CD8-positive, alpha-beta T cell (primary cell): ENCODE measurements at places on chromosomes 7 and 10.

GRCh38 chr10:516764-517163 lies 172.7 kb downstream of the DIP2C start:
- no peak for DNase-seq

- DNase-seq, result peak; percentile 37
These were observed 453 bp downstream of the SFMBT2 start for GRCh38 chr10:7410301-7410861.

DNA sequence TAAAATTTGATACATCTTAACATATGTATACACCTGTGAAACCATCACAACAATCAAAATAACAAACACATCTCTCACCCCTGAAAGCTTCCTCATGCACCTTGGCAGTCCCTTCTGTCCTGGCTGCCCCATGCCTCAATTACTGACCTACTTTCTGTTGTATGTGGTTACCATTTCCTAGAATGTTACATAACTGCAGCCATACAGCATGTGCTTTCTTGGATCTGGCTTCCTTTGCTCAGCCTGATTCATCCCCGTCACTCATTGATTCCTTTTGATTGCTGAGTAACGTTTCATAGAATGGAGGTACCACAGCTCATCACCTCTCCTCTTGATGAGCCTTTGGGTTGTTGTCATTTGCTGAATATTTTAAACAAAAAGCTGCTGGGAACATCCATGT lies 165.3 kb downstream of the CELF2 start:
- DNase-seq, result no peak

DNA sequence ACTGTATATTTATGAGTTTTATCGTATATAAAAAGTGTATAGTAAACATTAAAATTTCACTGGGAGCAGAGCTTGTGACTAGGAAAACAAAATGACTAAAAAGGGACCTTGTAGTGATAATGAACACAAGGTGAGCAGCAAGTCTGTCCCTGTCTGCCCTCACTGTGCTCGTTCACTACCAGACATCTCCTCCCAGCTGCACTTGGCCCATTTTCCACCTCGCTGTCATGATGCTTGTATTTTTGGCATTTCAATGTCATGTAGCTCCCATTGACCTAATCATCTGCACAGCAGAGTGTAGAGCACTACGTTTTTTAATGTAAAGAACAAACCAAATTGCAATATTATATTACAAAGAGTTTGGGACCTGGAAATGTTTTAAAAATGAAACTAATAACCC lies 207.2 kb downstream of the ZEB1 start:
- DNase-seq, result no peak

DNA sequence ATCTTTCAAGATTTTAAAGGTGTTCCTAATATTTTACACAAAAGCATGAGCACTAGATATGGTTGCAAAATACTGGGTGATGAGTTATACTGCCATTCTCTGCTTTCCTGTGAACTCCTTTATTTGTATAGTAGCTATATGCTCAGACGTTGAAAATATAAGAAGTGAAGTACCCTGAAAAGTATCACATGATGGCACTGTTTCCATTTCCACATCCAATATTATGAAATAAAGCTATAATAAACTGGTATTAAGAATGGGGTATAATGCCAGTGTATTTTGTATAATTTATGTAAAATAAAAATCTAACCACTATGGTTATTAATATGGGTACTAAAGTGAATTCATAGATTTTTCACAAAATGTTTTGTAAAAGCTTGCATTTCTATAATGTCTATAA lies 79.6 kb upstream of the FOXP2 start:
- DNase-seq, result no peak

DNA sequence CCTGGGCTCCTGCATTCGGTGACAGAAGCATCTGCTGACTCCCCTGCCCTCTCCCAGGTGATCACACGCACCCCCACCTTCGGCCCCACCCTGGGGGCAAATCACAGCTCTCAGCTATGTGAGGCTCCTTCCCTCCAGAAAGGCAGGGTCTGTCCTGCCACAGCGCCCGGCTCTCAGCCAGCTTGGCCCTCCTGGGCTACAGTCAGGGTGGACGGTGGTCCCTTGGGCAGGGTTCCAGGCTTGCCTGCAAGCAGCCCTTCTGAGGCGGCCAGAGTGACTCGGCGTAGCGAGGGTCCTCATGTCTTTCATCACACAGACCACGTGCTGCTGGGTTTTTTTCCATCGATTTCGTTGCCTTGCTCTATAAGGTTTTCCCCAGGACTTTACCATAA lies 53.6 kb upstream of the EBF3 start:
- no peak for DNase-seq

DNA sequence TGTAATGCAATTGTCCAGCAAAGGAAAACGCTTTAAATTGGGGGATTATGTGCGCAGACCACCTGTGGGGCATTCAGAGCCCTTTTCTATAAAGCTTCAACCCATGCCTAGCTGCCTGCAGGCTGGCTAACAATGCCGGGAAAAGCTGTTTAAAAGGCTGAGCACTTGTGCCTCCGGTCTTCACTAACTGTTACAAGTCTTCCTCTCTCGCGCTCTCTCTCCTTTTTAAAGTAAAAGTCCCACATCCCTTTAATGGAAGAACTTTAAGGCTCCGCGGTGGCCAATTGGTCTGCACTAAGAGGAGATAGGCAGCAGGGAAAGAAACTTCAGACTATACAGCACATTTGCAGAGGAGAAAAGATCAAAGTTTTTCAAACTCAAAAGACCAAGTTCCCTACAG lies 4.6 kb downstream of the FZD8 start:
- DNase-seq, result no peak

DNA sequence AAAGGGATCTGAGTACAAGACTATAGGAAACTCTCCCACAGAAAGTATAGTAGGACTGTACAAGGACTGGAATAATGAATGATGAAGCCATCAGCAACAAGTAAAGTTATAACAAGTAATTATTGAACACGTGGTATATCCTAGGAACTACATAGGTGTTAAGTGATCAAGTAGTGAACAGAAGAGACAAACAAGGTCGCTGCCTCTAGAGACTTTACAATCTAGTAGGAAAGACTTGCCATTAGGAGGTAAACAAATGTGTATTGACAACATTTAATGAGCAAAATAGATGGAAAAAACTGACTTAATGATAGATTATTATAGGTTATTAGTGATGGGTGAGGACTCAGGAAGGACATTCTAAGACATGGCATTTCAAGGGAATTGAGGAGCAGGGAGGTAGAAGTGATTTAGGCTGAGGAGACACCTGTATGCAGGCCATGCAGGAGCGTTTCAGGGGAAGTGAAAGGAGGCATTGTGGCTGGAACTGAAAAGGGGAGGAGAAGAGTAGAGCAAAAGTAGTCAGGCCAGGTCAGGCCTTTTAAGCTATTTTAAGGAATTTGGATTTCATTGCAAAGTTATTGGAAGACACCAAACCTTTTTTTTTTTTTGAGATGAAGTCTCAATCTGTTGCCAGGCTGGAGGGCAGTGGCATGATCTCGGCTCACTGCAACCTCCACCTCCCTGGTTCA lies 8.5 kb upstream of the GLCCI1 start:
- no peak for DNase-seq

- DNase-seq, result no peak
These were observed 48.7 kb downstream of the SP8 start for GRCh38 chr7:20737840-20738448.

GRCh38 chr7:45623740-45624391 lies 49.7 kb downstream of the ADCY1 start:
- no peak for DNase-seq

DNA sequence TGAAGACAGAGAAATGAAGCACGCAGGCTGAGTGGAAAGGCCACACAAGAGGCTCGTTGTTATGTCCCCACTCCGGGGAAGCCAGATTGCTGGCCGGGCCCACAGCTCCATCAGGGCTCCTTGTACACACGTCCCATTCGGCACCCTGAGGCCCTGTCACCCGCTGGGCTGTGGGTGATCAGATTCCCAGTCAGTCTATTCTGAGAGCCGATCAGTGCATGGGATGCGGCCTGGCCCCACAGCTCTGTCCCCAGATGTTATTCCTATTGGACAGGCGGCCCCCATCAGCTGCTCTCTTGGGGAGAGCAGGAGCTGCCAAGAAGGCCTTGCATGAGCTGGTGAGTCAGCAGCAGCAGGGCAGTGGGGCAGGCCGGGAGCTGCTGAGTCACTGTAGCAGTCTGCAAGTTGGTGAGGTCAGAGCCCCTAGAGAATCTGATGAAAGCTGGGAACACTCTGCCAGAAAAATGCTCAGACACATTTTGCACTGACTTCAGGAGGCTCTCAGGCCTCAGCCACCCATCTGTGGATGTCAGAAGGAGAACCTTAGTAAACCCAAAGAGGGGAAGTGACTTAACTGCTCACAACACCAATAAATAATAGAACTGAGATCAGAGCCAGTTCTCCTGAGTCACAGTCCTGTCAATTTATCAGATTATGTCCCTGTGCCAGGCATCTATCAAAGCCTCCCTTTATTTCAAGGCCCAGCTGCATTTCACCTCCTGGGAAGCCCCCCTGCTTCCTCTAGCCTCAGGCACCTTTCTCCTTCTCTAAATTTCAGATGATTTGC lies 9.4 kb upstream of the PSAP start:
- DNase-seq, result no peak

- no peak for DNase-seq
These were observed 183.4 kb upstream of the ADCY1 start for GRCh38 chr7:45390731-45391130.

DNA sequence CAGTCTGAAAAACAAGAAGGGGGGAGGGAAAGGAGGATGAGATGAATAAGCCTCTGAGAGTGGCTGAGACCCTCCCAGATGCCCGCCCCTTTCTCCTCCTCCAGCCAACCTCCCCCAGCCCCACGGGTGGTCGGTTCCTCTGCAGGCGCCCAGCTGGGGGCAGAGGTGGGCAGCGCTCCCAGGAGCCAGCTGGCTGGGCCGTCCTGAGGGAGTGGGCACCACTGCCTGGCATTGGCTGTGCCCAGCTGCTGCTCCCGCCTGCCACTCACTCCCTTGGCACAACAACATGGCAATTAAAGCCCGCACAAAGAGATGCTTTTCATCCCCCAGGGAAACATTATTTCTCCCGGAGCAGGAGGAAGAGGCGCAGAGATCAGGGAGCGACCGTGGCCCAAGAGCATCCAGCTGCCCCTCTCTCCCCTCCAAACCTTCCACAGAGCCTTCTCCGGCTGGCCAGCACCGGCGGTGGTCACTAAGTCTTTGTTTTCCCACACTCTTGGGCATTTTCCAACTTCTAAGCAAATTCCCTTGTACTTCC lies 107.2 kb downstream of the SPDYE5 start:
- no peak for DNase-seq

DNA sequence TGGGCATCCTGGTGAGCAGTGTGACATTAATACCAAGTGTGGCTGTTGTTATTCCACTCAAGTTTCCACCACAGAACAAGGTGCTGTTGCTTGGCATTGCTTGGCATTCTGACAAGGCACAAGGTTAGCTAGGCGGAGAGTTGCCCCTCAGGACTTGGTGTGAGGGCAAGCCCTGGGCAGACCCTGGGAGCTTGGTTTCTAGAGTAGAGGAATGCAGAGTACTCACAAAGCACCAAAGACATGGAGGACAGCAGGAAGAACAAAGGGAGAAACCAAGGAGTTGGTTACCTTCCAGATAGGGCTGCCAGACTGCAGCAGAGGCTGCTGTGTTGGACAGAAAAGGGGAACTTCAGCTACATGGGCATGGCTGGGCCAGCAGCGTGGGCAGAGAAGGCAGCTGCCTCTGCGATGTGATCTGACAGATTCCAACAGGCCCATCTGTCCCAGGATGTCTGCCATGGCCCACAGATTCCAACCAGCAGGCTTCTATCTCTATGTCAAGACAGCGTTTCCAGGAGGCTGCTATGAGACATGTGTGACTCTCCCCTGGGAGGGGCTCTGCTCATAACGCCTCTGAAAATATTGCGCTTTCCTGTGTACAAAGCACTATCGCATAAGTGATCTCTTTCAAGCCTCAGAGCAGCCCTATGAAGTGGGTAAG lies 1.8 kb downstream of the GOLGA7B start:
- DNase-seq, result no peak

- no peak for DNase-seq
These were observed 156.8 kb downstream of the NRCAM start for GRCh38 chr7:108299251-108299973.

DNA sequence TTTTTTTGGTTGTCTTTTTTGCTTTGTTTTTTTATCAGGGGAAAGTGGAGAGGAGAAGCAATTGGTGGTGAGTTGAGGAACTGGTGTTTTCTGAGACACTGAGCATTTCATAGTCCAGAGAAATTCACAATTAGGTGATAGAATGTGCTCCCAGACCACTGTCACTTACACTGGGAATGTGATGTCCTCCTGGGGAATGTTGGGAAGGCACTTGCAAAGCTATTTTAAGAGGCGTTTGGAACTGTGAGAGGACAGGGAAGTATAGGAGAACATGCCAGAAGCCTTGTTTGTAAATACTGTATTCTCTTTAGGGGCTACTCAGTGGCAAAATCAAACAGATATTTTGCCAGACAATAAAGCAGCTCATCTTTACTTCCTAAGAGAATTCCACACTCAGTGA lies 16.0 kb downstream of the CHRM2 start:
- no peak for DNase-seq

DNA sequence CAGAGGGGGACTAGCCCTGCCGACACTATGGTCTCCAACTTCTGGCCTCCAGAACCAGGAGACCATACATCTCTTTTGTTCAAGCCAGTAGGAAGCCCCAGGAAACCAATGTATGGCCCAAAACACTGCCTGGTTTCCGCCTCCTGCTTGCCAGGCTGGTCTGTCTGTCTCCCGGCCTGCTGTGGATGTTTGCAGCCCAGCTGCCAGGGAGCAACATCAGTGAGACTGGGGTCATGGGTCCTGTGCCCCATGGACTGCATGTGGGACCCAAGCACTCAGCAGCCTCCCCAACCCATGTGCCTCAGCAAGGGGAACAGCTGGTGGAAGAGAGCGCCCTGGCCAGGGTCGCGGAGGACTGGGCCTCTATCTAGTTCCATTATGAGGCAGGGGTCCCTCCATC lies 33.4 kb upstream of the NUB1 start:
- DNase-seq, result no peak

- DNase-seq, result no peak
These were observed 119.8 kb downstream of the SPAG6 start for GRCh38 chr10:22464966-22465629.

- DNase-seq, result no peak
These were observed 36.0 kb downstream of the PHF14 start for GRCh38 chr7:11009631-11010030.

DNA sequence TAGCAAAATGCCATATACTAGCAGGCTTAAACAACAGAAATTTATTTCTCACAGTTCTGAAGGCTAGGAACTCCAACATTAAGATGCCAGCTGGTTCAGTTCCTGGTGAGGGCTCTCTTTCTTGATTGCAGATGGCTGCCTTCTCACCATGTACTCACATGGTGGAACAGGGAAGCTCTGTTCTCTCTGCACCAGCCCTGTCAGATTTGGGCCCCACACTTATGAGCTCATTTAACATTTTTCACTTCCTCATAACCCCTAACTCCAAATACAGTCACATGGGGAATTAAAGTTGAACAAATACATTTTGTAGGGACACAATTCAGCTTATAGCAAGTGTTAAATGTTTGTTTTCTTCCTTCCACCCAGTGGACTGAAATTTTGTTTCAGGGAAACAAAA lies 218.6 kb upstream of the TAC1 start:
- DNase-seq, result no peak

- DNase-seq, result no peak
These were observed 213.7 kb downstream of the ITGB1 start for GRCh38 chr10:32744321-32744720.
